ENCODE measurements at places on chromosomes 6 and 20.

- no peak for DNase-seq
Measured at GRCh38 chr6:41836660-41837052, 49.2 kb downstream of the TOMM6 start.

DNA sequence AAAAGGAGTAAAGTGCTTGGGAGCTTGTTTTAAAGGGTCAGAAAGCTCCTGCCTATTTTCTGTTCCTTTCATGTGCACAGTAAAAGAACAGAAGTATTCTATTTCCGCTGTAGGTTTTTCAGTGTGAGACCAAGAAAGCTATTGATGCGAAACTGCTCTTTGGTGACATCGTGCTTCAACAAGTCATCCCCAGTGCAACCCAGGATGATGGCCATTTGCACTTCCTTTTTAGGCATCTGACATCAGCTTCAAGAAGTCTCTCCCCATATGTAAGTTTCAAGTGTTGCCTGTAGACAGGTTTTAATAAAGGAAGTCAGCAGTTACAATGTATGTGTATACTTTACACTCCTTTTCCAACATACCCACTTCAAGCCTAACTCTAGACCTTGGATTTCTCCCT, 131.6 kb downstream of the RFX6 start:
- DNase-seq: no peak

- no peak for DNase-seq
Measured at GRCh38 chr6:154229786-154230185, 126.8 kb downstream of the IPCEF1 start.

DNA sequence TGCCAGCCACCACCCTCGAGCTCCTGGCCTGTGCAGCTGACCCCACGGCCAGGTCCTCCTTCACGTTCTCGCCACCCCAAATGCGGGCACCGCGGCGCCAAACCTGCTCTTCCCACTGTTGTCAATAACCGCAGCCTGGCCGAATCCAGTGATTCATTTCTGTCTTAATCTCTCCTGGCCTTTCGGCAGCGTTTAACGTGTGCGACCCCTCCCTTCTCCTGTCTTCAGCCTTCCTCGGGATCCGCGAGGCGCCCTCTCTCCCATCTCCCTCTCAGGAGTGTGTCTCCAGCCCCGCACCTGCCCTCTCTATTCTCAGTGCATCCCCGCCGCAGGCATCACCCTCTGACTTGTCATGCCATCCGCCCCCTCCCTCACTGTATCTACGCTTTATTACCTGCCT, 91.4 kb downstream of the THBS2 start:
- DNase-seq: no peak

DNA sequence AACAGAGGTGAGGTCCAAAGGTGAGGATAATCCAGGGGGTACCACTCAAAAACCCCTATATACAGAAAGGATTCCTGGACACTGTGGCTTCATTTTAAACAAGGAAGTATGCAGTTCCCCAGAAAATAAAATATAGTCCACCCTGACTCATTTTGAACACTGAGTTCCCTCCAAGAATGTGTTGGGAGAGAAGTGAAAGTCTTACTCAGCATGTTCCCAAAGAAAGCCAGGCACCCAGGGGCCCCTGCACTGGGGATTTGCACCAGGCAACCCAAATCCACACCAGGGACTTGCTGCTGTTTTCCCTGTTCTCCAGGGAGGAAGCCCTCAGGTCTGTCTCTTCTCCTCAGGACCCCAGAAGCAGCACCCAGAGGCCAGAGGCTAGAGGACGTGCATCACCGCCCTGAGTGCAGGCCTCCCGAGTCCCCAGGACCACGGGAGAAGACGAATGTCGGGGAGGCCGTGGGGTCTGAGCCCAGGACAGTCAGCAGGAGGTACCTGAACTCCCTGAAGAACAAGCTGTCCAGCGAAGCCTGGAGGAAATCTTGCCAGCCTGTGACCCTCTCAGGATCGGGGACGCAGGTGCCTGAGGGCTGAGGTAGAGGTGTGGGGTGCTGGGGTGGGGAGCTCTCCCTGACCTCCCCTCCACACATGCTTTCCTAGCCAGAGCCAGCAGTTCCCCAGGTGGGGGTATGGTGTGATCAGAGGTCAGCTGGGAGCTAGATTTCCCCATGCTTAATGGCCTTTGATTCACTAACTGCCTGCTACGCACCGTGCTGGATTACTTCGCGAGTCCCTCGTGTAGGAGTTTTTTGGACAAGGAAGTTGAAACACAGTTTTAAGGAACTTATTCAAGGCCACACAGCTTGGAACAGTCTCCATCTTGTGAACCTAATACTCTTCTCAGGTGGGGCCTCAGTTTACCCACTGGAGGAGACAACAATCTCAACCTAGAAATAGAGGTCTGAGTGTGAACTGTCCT, 3.3 kb downstream of the FGD2 start:
- no peak for DNase-seq

DNA sequence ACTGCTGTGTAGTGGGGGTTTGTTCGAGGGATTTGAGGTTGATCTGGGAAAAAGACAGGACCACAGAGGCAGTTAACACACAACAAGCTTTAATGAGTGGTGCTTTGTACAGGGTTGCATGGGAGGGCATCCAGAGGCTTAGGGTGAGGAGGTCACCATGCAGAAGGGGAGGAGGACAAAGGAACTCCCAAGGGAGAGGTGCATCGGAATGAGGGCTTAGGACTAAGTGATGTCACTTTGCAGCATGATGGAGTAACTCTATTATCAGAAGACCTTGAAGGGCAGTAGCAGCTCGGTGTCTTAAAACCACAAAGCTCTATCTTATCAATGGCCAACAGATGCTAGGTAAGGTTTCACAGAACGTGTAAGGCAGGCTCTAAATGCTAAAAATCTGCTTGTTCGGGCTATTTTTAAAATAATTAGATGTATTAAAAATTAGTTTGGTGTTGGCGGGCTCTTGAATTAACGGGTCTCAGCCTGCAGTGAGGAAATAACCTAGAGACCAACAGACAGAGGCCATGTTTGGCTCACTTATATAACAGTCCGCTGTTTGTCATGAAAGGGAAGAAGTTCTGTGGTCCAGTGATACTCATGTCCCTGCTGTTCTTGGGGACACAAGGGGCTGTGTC, 37.9 kb downstream of the MAN1A1 start:
- no peak for DNase-seq

GRCh38 chr20:62631336-62632308, 10.7 kb upstream of the SLCO4A1 start:
- no peak for DNase-seq

DNA sequence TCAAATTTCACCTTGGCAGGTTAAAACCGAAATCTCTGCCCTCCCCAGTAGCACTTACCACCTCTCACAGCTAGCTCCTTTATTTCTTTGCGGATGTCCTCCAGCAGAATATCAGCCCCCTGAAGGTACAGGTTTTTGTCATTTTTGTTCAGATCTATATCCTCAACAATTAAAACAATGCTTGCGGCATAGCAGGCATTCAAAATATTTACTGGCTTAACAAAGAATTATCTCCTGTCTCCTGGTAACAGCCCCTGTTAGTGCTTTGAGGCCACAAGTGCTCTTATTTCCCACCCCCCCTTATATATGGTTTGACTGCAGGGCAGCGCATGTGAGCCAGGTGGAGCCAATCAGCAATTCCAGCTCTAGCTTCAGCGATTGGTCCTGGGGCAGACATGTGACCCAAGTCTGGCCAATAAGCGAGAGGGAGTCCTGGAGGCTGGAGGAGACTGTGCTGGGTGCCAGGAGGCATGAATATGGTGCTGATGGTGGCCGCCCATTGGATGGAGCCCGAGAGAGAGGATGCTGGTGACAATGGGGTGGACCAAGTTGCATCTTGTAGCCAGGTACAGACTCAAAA, 21.0 kb downstream of the SULF2 start:
- no peak for DNase-seq

DNA sequence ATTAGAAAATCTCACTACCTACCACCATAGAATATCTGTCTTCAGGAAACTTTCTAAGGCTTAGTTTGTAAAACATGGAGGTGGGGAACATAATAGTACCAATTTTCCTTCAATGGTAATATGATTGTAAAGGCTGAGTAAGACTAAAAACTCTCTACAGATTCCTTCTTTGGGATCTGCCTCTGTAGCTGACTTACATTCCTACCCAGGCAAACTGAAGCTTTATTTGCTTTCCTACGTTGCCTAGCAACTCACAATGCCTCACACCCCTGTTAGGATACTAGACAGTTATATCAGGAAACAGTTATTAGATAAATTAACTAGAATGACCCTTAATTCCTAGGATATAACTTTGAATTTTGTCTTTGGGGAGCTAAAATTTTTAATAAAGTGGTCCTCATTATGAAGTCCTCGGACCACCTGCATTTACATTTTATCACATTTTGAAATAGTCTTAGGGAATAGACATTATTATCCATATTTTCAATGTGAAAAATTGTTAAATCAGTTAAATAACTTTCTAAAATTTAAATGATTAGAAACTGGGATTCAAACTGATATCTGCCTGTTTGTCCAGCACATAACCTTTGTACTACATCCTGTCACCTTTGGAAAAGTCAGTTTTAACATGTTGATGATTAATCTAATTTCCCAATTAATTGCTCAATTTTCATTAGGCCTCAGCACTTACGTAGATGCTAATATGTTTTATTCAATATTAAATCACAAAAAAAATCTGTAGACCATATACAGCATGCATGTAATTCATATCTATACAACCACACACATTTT, 591.4 kb downstream of the RNF144B start:
- DNase-seq: no peak

DNA sequence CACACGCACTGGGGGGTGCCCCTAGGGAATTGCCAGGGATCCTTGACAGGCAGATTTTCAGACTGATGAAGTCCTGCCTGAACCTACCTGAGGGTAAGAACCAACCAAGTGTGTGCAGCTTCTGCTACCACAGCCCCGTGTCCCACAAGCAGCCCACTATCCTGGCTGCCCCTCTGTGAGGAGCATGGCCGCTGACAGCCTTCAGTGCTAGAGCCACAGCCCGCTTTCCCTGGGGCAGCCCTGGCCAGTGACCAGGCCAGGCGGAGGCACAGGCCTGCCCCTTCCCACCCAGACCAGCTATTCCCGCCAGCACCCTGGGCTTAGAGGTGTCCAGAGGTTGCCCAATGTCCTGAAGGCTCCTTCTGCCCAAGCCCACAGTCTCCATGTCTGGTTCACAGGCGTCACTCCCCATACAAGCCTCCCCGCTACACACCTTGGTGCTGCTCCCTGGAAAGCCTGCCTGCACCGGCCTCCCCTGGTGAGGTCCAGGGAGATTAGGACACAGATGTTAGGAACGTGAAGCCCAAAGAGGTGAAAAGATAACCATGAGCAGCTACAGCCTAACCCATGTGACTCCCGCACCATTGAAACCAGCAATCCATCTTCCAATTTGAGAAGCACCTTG, 207.0 kb downstream of the SYNDIG1 start:
- no peak for DNase-seq

GRCh38 chr6:2410656-2411380, 165.4 kb upstream of the GMDS start:
- DNase-seq: no peak

- DNase-seq: no peak
Measured at GRCh38 chr6:24795106-24795505, 3.6 kb downstream of the ARMH2 start.

- no peak for DNase-seq
Measured at GRCh38 chr20:24208652-24209051, 220.1 kb upstream of the GGTLC1 start.

DNA sequence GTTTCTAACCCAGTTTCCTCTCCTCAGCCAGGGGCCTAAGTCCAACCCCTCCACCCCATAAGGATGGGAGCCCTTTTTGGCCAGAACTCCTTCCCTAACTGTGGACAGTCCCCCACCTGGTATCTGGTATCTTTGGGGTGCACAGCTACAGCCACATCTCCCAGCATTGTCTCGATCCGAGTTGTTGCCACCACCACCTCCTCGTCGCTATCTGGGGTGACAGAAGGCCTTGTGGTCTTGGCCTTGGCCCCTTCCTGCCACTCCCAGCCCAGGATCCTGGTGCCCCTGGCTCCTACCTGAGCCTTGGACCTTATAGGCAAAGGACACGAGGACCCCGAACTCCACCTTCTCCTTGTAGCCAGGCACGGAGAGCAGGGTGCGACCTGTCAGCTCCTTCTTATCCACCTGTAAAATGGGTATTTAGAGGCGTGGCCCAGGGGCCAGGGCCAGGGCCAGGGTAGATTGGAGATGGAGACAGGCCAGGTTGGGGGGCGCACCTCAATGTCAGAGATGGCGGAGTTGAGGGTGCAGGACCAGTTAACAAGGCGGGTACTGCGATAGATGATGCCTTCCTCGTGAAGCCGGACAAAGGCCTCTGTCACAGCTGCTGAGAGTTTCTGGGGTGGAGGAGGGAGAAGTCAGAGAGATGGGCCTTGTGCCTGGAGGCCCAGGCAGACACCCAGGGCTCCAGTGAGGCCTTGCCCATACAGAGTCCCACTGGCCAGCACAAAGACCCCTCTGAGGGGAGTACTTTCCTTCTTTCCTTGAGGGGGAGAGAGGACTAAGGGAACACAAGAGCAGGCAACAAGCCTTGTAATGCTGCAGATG, 7.2 kb upstream of the VWA7 start:
- DNase-seq: no peak

All from effector CD4-positive, alpha-beta T cell (primary cell).